ENCODE measurements at places on chromosomes 7 and 10.

DNA sequence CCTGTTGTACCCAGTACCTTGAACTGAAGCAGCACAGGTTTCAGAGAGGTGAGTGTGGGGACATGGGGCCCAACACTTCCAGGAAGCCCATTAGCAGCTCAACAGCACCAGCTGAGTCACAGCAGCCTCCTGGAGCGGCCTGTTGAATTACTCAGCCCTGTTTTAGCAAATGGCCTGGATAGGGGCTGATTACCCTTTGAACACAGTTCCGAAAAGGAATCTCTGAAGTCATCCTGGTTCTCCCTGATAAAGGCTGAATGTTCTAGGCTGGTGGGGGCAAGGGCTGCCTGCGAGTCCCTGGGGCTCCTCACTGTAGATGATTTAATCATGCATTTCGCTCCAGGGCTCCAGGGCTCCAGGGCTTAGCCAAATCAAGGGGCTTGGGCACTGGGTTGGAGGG is 287.5 kb downstream of the GRID1 start:
- no peak for DNase-seq

GRCh38 chr7:143374561-143374960 is 6.6 kb upstream of the ZYX start:
- DNase-seq = no peak

- peak; percentile 51 for DNase-seq
These were observed 202.2 kb downstream of the AUTS2 start for GRCh38 chr7:69800495-69800894.

GRCh38 chr10:78211561-78212051 is 177.9 kb downstream of the RPS24 start:
- peak; percentile 77 for DNase-seq

DNA sequence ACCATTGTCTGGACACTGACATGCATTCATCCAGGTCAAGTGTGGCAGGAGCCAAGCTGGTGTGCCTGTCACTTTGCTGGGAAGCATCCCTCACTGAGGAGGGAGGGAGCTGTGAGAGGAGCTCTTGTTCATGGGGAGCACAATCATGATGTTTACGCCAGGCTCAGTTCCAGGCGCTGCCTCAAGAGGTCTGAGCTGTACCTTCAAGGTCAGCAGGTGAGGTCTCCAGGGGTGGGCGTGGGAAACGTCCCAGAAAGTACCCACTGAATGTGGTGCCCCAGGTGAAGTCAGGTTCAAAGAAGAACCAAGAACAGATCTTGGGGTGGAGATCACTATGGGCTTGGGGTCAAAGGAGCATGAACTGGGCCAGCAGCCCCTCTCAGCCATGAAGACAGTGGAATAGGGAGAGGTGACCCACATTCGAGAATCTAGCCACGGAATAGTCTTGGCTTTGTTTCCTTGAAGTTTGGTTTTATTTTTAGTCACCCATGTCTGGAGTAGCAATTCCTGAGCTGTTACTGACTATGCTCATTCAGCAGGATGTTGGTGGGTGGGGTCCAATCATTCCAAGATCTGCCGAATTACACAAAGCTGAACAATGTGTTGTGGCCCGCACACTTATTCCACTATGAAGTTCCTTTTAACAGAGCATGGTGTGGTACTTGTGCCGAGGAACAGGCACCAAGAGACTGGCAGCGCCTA is 29.3 kb downstream of the NPS start:
- DNase-seq = no peak

GRCh38 chr10:10533437-10533836 is 484.2 kb upstream of the CELF2 start:
- DNase-seq = no peak

GRCh38 chr10:1180836-1181235 is 124.7 kb downstream of the WDR37 start:
- DNase-seq = no peak

- peak; percentile 2 for DNase-seq
These were observed 33.5 kb upstream of the SLC26A3 start for GRCh38 chr7:107836237-107837144.

- DNase-seq = no peak
These were observed 40.3 kb downstream of the IL15RA start for GRCh38 chr10:5937016-5937415.

- no peak for DNase-seq
These were observed 198.2 kb downstream of the PON1 start for GRCh38 chr7:95126053-95126709.

DNA sequence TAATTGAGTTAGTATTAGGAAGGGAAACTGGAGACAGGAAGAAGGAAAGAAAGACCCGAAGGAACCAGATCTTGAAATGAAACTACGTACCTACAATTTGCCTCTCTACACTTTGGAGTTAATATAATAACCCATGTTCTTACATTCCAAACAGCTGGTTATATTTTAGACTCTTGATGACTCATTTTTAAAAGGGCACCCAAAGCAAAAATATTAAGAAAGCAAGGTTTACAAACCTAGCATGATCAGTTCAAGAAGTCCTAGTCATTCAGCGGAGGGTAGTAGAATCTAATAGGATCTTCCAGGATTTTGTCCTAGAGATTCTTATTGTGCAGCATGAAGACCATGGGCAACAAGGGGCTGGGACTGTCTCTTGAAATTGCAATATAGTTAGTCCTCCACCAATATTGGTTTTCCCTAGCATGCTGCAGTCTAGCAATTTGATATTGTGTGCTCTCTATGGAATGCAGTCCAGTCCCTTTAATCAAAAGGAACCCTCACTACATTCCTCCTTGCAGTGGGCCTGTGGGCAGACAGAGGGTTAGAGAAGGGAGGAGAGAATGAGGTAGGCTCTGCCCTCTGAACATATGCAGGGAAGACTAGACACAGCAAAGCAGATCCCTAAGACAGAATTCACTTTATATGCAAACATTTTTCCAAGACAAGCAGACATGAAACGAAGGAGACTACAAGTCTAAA is 230.3 kb downstream of the INHBA start:
- peak; percentile 47 for DNase-seq

GRCh38 chr7:143003393-143004051 is 23.4 kb downstream of the OR9A2 start:
- peak; percentile 75 for DNase-seq

GRCh38 chr7:66043681-66044497 is 31.7 kb upstream of the ASL start:
- DNase-seq = peak; percentile 25

DNA sequence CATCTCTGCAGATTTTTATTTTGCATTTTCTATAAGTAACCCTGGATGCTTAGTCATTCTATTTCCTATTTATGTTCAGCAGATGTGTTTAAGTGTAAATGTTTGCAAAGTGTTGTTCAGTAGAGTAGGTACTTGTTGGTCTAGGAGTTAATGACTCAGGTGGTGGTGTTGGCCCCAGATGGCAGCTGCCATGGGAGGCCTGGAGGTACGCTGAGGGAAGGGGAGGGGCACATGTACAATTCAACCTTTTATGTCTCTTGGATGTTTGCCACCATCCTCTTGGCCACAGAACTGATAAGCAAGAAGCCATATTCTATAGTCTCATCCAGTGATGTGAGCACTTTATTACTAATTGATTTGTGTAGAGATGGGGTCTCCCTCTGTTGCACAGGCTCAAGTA is 68.1 kb upstream of the SLC39A12 start:
- DNase-seq = no peak

GRCh38 chr10:44980309-44981171 is 1.9 kb upstream of the DEPP1 start:
- no peak for DNase-seq

DNA sequence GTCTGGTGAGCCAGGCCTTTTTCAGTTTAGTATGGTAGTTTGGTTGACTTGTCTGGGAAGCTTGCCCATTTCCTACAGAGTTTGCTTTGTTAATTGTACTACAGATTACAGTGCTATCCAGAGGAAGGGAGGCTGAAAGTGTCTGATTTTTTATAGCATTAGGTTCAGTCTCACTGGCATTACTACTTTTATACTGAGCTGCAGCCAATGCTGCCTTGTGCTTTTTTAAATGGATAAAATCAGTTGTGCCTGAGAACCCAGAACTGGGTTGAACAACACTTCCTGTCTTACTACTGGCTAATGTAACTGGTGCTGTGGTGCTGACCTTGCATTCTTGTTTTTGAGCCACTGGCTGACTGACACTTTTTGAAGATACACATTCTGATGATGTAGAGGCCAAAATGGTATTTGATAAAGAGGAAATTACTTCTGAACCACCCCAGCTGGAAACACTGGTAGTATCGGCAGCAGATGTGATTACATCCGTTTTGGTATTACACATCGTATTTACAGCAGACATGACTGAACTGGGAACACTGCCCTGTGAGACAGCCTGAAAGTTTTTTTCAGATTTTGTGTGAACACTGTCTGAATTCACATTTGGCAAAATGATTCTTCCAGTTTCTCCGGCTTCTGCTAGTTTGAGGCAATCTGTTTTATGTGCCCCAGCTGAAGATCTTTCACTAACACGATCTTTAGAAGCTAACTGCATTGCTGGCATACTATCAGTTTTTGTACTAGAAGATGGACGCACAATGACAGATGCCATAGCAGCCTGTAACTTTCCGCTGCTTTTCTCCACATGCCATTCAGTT is 74.1 kb downstream of the NRBF2 start:
- DNase-seq = peak; percentile 93

- peak; percentile 100 for DNase-seq
These were observed at the start of gene DDX50 for GRCh38 chr10:68901105-68901927. Gene DDX50, plus strand, starts transcription at chr10:68901315. Its CDS starts 70 bp downstream, at chr10:68901385.

Measured in fibroblast of the aortic adventitia (primary cell).